Activated naive CD8-positive, alpha-beta T cell treated with anti-CD3 and anti-CD28 coated beads, Interleukin-2, amount 50 U/mL, for 24 hours (primary cell): ENCODE measurements at places on chromosomes 1 and 21.

DNA sequence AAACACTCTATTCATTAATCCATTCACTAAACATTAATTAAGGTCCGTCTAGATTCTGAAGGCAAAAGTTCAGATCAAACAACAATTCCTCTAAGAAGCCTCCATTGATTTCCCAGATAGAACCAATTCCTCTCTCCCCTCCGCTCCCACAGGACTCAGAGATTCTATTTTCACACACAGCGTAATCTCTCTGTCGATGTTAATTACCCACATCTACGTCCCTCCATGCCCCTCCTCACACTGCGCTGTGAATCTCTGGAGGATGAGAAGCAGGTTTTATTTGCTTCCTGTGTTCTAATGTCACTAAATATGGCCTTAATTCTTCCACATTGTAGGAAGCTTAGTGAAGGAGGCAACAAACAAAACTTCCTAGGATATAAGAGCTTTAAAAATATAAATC lies 306.7 kb downstream of the DSCAM start:
- no peak for DNase-seq

DNA sequence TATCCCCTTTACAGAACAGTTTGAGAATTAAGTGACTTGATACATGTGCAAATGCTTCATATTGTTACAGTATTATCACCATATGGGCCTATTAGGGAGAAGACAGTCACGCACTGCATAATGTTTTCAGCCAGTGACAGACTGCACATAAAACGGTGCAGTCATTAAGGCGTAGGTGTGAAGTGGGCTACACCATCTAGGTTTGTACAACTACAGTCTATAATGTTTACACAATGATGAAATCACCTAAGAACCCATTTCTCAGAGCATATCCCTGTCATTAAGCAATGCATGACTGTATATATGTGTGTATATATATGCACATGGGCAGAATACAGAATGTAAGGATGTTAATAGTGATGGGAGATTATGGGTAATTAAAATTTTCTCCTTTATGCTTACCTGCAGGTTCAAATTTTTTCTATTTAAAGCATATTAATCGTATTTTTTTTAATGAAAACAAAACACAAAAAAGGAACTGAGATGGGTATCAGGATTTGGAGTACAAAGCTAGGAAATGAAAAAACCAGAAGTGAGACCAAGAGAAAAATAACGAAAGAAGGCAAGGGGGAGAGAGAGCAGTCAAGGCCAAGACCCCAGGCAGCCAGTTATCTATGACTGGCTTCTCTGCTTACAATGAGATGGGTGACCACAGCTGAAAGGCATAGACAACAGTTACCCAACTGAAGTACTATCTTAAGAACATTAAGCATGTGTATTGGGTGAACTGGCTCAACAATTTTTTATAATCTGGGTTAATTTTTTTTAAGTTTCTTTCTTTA lies 122.9 kb upstream of the DAB1 start:
- no peak for DNase-seq

- no peak for DNase-seq
These were observed 66.1 kb downstream of the PRRX1 start for GRCh38 chr1:170730014-170730413.

DNA sequence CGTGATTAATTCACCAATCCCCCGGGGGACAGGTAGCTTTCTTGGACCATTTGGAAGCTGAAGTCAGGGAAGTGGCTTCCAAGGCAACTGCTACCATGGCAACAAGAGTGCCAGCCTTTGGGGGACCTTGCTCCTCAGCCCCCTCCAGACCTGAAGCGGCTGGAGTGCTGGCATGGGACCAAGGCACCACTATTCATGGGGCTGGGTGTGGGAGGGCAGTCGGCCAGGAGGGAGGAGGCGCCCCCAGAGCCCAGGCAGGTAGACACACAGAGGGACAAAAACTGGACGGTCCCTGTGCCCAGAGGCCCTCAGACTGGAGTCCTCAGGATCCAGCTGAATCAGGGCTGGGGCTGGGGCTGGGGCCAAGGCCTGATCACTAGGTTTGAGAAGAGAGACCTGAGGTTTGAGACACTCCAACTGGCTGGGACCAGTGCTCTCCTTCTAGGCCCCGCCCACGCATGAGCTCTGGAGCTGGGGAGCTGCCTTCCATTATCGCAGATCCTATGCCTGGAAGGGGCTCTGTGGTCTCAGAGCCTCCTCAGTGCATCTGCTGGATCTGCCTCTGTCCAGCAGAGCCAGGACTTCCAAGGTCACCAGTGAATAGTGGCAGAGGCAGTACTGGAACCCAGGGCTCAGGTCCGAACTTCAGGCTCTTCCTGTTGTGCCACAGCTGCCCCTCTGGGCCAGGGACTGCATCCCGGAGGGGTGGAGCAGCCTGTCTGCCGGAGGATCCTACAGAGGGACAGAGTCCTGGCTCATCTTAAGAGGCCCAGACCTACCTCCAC lies 3.3 kb upstream of the KNCN start:
- no peak for DNase-seq

DNA sequence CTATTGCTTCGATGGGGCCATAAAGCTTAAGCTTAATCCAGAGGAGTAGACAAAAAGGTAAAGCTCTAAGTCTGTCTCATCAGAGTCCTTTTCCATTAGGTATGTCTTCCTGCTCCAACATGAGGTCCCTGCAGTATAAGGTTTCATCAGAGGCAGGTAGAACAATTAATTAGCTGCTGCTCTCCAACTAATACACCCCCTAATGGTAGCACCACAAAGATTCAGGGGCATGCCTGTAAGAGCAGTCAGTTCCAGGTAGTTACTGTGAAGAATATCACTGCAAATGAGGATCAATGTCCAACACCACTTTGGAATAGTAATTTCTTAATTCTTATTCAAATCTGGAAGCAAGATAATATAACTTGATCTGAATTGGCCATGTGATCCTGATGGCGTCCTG lies 160.3 kb upstream of the ESRRG start:
- DNase-seq, result no peak

- no peak for DNase-seq
These were observed 167.3 kb upstream of the COA6 start for GRCh38 chr1:234205966-234206365.

GRCh38 chr21:25029580-25029979 lies 577.7 kb downstream of the MRPL39 start:
- no peak for DNase-seq

- DNase-seq, result no peak
These were observed 73.4 kb upstream of the SERTAD4 start for GRCh38 chr1:210159211-210159610.

DNA sequence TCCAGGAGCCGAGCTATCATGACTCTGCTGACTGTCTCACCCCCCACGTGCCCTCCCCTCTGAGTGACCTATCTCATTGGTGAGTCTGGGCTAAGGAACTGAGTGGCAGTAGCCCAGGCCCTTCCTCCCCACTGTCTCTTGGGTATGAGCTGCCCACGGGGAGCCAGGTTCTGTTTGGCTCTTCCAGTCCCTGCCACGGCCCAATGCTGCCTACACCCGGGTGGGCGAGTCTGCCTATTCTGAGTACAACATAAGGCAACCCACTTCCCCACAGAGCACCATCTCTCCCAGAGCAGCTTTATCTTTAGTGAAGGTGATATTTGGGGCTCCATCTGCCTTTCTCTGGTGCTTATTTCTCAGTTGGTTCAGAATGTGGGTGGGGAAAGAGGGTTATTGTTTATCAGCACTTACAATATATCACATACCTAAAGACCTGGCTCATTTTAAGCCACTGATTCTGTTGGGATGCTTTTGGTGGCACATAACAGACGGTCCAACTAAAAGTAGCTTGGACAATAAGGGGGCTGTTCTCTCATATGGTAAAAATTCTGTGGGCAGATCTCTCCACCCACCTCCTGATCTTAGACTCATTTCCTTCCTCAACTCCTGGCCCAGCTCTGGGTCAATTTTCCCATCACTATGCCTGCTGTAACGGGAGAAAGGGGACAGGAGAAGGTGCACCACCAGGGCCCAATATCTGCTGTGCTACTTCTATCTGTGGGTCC lies 27.7 kb upstream of the VWA5B1 start:
- no peak for DNase-seq

- no peak for DNase-seq
These were observed 38.7 kb downstream of the RGS5 start for GRCh38 chr1:163163881-163164582.

DNA sequence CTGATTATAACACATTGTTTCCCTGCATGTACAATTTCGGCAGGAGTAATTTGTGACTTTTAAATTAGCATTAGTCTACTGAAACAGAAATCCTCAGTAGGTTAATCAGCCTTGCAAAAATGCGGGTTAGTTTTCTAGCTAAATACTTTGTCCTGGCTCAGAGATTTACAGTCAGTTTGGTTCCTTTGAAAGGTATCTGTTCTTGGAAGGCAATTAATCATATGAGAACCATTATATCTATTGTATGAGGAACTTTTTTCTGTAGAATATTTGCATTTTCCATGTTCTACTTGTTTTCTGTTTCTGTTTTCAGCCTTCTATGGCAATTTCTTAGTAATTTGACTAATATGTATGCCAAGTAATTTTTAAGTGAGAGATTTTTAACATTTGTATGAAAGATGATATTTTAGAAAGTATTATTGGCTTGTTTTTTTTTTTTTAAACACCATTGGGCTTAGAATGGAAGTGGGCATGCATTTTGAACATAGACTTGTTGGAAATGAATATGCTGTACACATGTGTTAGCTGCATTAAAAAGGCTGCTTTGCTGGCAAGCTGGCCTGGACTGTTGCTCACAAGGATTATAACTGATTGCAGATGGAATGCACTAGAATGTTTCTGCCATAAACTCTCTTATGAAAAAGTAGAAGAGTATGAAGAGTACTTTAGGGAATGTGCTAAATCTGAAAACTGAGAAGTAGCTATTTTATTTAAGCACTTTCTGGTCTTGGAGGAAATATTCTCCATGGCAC lies 26.2 kb downstream of the KIF1B start:
- DNase-seq, result no peak

DNA sequence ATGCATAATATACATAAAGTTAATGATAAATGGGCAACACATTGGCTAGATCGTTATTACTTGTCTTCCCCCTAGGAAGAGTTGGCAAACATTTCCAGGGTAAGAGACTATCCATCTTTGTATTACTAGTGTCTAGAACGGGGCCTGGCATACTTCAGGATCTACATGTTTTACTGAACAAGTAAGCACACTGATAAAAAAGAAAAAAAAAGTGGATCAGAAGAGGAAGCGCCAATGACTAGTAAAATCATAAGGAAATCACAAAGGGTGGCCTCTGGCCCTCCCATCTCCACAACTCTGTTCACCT lies 482 bp downstream of the TM2D1 start:
- DNase-seq, result no peak

- no peak for DNase-seq
These were observed 27.5 kb upstream of the RWDD3 start for GRCh38 chr1:95206514-95206913.

DNA sequence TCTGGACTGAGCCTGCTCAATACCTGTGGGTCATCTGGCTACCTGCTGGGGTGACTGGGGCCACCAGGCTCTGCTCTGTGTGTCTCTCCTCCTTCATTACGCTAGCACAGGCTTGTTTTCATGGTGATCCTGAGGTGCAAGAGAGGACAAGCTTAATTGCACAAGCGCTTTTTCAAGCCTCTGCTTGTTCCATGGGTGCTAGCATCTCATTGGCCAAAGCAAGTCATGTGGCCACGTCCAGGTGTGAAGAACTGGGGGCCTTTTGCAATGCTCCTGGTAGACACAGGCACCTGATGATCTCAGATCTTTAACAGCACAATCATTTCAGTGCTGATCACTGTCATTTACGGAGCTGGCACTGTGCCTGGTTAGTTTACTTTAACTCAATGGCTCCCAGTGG lies 114.6 kb downstream of the KAZN start:
- no peak for DNase-seq

GRCh38 chr21:45256021-45256911 lies 31.4 kb downstream of the POFUT2 start:
- DNase-seq, result no peak

DNA sequence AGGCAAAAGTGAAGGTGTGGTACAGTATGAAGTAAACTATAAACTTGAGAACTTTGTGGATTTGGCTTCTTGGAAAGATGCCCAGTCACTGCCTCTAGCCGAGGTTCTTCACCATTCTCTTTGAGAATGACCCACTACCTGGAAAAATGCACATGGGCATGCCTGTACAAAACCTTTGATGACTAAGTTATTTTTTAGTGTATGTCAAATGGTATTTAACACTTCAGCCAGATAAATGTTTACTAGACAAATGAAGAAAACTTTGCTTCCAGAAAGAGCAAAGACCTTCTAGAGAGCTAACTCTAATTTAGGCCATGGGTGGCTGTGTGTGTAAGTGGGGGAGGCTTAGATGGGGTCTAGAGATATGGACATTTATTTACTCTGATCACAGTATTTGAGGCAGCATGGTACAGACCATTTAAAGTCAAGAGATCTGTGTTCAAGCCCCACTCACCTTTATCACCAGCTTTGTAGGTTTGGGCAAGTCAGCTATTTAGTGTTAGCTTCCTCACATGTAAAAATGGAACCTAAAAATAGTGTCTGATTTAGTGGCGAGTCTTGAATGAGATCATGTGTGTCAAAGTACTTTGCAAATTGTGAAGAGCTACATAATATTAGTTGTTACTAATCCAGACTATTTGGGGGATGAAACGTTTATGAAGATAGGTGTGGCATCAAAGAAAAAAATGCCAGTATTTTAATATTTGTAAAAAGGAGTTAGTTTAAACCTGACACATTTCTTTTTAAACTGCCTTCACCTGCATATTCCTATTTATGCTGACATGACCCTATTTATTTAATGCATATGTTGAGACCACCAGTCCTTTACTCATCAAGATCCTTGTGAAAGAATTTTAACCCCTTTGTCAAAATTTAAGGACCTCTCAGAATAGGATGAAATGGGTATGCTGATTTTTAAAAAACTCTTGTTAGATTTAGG lies 20.2 kb downstream of the NFYC start:
- no peak for DNase-seq

- no peak for DNase-seq
These were observed 120.3 kb downstream of the C1orf21 start for GRCh38 chr1:184507165-184507564.

DNA sequence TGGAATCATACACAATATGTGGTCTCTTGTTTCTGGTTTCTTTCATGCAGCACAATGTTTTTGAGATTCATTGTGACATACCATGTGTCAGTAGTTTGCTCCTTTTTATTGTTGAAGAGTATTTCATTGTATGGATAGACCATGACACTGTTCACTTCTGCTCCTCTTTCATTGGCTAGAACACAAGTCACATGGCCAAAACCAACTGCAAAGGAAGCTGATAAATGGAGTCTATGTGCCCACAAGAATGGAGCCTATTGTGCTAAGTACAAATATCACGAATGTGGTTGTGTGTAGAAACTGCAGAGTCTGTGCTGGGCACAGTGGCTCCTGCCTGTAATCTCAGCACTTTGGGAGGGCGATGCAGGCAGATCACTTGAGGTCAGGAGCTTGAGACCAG lies 28.6 kb upstream of the FNBP1L start:
- DNase-seq, result no peak

DNA sequence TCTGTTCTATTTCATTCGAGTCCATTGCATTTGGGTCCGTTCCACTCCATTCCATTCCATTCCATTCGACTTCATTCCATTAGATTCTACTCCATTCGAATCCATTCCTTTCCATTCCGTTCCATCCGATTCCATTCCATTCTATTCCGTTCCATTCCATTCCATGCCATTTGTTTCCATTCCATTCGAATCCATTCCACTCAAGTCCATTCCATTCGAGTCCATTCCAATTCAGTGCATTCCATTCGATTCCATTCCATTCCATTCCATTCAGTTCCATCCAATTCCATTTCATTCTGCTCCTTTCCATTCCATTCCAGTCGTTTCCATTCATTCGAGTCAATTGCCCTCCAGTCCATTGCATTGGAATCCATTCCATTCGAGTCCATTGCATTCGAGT lies 2603.7 kb upstream of the TPTE start:
- no peak for DNase-seq
